Glutamatergic neuron (in vitro differentiated cells): ENCODE measurements at places on chromosomes 11 and 22. TPM values are rescaled to one million over a fixed set of nuclear protein-coding genes. Genes with fewer than 3 reads are reported as not detected.

DNA sequence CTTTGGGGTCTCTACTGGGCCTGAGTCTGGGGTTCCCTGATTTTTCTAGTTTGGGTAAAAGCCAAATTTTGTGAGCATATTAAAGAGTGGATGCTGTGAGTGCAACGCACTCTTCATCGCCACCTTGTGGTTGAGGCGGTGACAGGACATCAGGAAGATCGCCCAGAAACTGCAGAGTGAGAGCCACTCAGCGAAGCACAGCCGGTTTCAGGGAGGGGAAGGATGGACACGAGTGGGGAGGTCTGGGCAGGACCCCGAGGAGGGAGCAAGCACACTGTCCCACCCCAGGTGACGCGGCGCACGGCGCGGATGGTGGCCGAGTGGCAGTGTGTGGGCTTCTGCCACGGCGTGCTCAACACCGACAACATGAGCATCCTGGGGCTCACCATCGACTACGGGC, 9.1 kb downstream of the SELENOO start:
- peak; percentile 77 for DNase-seq

GRCh38 chr11:33622806-33623205, 77.8 kb downstream of the C11orf91 start:
- DNase-seq, result no peak

DNA sequence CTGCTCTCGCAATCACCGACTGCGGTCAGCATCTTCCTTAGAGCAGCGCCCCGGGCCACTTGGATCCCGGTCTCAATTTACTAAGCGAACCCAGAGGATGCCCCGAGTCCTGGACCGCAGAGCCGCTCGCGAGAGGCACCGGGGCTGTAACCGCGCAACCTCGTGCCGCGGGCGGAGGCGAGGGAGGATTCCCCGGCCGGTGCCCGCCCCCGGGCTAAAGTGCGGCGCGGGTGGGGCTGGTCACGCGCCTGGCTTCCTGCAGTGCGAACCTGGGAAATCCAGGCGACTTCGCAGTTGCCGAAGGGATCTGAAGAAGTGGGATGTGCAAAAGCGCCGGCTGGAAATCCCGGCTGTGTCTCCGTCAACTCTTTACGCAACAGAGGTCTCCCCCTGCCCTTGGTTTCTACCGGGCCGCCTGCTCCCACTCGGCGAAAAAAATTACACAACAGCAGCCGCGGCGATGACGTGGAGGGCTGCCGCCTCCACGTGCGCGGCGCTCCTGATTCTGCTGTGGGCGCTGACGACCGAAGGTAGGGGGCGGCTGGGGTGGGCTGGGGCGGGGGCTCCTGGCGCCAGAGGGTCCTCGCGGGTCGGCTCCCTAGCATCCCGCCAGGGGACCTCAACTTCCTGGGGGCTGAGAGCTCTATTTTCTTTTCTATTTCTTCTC, at the start of gene NCR3LG1:
Gene NCR3LG1, plus strand, starts transcription at position 291 of the 667 bp plus-strand sequence. Its CDS starts 170 bp downstream, at position 461.
- DNase-seq, result peak; percentile 48

GRCh38 chr11:2235588-2236326, 34.6 kb downstream of the ASCL2 start:
- DNase-seq, result no peak

- no peak for DNase-seq
These were observed 2.0 kb downstream of the SLC15A3 start for GRCh38 chr11:60950024-60950423.

Gene FZD4
- 2.0 TPM for total RNA-seq

DNA sequence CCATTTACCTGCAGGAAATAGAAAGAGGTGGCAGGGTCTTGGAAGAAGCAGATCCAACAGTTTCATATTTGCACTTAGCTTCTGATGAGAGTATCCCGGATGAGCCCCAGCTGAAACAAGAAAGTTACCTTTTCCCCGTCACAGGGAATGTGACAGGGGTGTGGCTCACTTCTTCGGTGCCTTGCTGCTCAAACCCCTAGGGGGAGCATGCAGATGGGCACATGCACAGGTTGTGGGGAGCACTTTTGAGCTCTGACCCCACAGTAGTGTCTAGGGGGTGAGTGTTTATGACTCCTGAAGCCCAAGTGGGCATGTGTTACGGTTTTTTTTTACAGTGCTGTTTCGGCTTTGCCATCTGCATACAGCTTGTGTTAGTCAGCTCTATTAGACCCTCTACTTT, 1221.0 kb downstream of the JRKL start:
- DNase-seq, result no peak
